ENCODE measurements at places on chromosomes 6 and 20.

GRCh38 chr20:42530855-42531448 is 658.8 kb downstream of the PTPRT start:
- DNase-seq: no peak

DNA sequence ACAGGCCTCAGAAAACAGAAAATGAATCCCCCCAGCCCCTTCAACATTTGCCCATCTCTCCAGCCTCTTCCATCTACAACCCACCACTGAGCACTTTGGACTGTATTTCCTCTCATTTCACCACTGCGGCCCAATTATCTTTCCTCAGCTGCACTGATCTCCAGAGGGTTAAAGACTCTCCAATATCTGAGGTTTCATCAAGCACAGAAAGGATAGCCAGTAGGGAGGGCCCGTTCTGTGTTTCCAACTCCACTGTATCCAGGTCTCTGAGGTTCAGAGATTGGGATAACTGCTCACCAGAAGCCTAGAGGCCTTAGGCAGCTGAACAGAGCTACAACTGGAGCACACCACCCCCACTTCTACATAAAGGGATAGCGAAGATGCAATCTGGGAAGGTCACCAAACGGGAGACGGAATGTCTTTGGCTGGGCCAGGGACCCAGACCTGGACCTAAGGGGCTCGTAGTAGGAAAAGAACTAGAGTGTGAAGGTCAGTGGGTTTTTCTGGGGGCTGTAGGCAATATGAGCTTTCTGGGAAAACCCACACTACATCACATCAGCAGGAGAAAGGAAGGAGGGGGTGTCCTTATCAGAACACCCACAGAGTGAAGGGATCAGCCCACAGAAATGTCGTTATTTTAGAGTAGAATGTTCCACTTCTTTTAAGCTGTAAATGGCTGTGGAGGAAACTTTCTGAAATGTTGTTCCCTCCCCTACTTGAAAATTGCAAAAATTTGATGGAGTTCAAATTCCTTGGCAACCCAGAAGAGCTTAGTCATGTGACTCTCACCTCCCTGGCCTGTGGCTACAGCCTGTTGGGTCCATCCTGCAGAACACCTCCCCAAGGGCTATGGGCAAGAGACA is 7.3 kb downstream of the KCNK5 start:
- DNase-seq: no peak

- peak; percentile 89 for DNase-seq
Observed at GRCh38 chr6:39887692-39888450, 46.4 kb downstream of the MOCS1 start.

DNA sequence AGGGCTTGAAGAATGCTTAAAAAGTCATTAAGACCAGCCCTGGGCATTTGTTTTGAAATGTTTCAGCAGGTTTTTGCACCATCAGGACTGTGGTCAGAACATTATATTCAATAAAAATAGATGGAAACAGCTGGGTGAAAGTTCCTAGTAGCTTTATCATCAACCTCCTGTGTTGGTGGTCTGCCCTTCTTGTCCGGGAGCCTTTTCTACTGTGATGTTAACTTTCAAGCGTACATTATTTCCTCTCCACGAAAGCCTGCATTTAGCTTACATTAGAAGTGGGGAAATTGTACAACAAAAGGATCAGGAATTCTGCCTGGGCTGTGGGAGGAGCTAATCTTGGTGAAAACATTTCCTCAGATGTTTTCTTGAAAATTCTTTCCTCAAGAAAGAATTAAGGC is 71.1 kb downstream of the LAMA4 start:
- DNase-seq: no peak

DNA sequence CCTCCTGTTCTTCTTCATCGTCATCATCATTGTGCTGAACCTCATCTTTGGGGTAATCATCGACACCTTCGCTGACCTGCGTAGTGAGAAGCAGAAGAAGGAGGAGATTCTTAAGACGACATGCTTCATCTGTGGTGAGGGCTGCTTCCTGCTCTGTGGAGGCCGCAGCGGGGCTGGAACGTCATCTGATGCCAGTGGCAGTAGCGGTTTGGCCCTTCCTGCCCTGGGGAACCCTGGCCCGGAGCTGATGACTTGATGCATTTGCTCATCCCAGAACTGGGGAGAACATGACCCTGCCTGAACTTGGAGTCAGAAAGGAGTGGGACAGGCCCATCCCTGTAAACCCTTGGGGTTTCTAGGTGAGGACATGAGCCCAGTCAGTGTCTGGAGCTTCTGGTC is 18.7 kb downstream of the UQCC2 start:
- DNase-seq: no peak

GRCh38 chr6:21595285-21596144 is 2.0 kb downstream of the SOX4 start:
- DNase-seq: no peak

- no peak for DNase-seq
Observed at GRCh38 chr6:152298848-152299735, 338.1 kb downstream of the SYNE1 start.

DNA sequence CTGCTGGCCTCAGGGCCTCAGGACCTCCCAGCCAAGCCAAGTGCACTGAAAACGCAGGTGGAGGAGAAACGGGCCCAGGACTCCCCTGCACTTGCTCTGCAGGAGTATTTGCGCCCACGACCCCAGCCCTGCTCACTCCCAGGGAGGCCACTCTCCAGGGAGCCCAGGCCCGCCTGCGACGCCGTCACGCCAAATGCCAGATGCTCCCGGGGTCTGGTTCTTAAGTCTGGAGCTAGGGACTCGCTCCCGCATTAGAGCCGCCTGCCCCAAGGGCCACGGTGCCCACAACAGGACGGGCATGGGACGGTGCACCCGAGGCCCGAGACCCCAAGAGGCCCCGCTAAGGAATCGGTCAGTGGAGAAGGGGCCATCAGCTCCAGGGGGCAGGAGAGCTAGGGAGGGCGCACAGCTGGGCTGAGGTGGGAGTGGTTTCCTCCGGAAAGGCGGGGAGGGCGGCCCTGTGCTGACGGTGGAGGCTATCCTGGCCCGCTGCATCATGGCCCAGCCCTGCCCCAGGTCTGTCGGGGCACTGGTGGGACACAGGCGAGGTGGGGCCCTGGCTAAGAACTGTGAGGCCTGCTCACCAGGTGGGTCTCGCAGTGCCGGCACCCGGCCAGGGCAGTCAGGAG is 44.1 kb upstream of the CHRNA4 start:
- no peak for DNase-seq

GRCh38 chr20:64065974-64066343 is 3.0 kb downstream of the TCEA2 start:
- no peak for DNase-seq

- DNase-seq: peak; percentile 38
Observed at GRCh38 chr20:35145141-35145564, 2.0 kb downstream of the EDEM2 start.

DNA sequence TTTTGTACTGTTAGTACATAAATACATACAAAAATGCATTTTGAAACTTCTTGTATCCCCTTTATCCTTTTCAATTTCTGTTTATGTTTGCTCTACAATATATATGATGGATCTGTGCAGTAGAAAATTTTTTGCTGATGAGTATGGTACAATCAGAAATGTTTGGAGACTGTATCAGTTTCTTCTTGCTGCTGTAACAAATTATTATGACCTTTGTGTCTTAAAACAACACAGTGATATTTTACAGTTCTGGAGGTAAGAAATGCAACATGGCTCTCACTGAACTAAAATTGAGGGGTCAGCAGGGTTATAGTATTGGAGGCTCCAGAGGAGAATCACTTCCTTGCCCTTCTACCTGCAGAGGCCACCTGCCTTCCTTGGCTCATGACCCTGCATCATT is 184.4 kb downstream of the EYA2 start:
- no peak for DNase-seq

- DNase-seq: peak; percentile 90
Observed at GRCh38 chr6:154615483-154616025, 105.1 kb upstream of the CNKSR3 start.

GRCh38 chr6:1636971-1637871 is 27.5 kb downstream of the FOXC1 start:
- no peak for DNase-seq

DNA sequence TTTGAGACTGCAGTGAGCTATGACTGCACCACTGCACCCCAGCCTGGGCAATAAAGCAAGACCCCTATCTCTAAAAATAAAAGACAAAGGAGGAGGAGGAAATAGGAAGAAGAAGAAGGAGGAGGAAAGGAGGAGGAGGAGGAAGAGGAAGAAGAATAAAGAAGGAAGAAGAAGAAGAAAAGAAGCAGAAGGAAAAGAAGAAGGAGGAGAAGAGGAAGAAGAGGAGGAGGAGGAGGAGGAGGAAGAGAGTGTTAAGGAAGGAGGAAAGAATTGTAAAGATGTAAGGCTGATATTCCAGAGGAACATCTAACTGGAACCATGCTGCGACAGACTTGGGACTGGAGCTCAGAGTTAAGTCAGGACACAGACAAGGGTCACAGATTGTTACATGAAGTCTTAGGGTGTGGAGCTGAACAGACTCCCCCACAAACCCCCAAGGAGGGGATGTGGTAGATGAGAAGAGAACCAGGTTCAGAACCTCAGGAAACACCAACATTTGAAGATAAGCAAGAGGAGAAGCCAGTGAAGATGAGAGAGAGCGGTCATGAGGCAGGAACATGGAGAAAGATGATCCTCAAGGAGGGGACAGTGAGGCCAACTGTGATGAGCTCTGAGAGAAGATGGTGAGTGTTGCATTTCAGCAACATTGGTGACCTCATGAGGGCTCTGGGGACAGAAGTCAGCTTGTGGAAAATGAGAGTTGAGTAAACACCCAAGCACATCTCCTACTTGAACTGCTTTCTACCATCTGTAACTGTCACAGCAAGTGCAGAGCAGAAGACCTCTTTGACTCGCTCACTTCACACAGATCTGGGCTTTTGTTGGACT is 118.2 kb downstream of the CD164 start:
- no peak for DNase-seq

DNA sequence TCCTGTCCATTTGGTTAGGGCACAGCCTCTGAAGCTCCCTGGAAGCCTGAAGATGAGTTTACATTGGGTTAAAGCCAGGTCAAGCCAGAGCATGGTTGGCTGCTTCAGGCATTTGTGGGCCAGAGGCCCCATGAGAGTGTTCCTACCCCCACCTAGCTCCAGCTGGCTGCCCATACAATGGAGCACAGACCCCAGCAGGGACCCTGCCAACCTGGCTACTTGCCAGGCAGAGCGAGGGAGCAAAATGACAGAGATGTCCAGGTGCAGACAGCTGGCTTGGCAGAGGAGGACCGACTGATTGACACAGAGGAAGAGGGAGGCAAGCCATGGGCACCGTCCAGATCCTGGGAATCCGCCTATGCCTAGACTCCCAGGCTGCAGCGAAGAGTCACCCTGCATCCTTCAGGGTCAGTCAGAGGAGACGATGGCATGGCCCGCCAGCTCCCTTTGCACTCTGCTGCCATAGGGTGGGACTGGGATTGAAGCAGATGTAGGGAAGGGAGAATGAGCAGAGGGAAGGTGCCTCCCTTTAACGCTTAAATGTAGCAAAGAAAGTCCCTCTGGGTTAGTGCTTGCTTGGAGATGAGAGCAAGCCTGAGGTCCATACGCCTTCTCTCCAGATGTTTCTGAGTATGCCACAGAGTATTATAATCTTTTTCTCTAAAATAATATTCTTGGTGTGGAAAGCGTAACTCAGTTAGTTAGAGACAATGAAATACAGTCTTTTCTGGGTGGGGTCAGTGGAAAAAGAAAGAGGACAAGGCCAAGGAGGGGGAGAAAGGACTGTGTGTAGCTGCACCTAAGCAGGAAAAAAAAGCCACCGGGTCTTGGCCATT is 77.6 kb upstream of the FYN start:
- DNase-seq: no peak

- DNase-seq: no peak
Observed at GRCh38 chr20:41214202-41214601, 76.9 kb downstream of the PLCG1 start.

GRCh38 chr20:59455402-59456341 is 148.7 kb upstream of the PHACTR3 start:
- DNase-seq: no peak

DNA sequence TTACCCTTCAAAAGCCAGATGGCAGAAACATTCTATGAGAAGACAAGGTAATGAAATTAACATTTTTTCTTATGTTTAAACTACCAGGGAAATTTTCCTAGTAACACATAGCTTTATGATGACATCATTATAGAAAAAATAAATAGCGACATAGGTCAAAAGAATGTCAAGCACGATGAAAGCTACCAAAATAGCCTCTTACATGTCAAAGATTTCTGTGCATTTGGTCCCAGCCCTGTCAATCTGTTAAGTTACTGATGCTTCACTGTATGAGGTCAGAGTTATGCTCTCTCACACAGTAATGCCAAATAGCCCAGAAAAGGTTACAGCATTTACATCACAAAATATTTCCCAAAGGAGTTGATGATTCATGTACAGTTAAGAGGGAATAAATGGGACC is 199.8 kb upstream of the DEFB112 start:
- peak; percentile 69 for DNase-seq

All from retinal pigment epithelial cell (primary cell).